ENCODE measurements at places on chromosomes 1 and 21.

DNA sequence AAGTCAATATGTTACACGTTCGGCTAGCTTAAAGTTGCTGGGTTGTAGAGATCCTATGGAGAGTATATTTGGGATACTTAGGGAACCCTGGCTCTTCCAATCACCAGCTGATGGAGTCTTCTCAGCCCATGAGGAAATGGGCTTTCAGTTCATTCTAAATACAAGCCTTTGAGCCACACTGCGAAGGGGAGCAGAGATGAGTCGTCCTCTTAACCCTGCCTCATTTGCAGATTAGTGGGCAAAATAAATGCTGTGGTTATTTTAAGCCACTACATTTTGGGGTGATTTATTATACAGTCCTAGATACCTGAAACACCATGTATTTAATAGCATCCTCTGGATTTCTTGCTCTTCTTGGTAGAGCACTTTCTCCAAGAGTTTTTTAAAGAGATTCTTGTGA is 19.0 kb upstream of the VCAM1 start:
- DNase-seq = no peak

DNA sequence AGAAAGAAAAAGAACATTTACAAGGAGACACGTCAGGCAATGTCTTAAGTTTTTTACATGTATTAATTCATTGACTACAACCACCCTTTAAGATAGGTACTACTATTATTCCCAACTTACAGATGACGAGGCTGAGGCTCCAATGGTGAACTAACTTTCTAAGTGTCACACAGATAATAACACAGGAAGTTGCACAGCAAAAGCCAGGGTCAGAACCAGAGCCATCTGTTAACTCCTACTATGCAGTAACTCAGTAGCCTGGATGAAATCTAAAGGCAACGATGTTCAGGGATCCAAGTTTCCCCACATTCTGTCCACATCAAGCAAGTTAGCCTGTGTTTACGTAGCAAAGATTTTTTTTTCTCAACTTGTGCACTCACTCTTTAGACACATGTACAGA is 371.7 kb downstream of the PTPRC start:
- DNase-seq = no peak

DNA sequence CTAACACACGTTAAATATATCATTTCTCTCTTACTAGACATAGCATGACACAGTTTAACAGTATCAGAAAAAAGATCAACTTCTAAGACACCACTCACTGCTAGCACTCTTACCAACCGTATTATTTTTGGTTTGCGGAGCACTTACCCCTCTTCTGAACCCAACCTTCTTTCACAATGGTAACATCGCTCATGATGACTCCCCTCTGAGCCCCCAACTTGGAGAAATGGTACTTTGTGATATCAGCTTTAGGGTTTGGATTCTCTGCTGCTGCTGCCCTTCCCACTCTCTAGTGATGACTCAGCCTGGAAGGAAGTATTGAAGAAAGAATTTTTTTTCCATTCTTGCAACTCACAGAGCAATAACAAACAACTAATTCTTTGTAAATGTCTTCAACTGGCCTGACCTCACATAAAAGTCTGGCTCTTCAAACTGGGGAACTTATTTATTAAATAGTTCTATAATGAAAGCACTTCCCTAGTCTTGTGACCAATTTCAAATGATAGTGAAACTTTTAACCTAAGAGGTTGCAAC is 7.0 kb downstream of the AKT3 start:
- no peak for DNase-seq

- DNase-seq = peak; percentile 80
These were observed 182.6 kb upstream of the EDN2 start for GRCh38 chr1:41666981-41667631.

DNA sequence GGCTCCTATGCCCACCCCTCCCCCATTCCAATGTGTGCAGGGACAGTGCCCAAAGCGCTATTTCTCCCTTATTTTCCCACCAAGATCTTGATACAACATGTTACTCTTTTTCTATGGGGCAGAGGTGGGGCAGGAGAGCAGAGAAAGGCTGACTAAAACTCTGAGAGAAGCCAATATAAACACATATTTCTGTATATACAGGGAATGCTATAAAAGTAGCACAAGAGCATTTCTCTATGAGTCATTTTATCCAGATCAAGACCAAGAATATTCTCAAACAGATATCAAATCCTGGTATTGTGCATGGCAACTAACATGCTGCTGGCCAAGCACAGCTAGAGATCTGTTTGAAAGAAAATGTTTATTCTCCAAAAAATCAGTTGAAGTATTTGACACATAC is 7.3 kb downstream of the WDR26 start:
- DNase-seq = no peak

DNA sequence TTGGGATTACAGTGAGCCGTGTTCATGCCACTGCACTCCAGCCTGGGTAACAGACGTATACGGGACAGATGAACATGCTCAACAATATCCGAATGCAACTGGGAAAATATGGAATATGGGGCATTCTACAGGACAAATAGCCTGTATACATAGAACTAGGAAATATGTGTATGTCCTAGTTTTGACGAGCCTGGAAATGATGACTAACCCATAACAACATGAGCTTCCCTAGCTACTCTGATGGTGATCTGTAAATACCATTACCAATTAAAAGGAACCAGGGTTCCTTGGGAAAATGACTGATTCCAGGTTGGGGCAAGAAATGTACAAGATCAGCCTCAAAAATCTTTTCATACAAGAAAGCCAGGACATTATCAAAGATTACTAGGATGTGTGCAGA is 42.8 kb upstream of the ARTN start:
- DNase-seq = no peak

DNA sequence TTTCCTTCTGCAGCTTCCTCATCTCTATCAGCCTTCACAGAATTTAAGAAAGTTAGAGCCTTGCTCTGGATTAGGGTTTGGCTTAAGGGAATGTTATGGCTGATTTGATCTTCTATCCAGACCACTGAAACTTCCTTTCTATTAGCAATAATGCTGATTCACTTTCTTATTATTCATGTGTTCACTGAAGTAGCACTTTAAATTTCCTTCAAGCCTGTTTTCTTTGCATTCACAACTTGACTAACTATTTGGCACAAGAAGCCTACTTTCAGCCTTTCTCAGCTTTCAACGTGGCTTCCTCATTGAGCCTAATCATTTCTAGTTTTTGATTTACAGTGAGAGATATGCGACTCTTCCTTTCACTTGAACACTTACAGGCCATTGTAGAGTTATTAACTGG is 528.5 kb downstream of the PLPP3 start:
- DNase-seq = no peak

GRCh38 chr1:65177457-65177856 is 29.5 kb downstream of the AK4 start:
- no peak for DNase-seq

- DNase-seq = no peak
These were observed 69.8 kb upstream of the SSBP3 start for GRCh38 chr1:54475946-54476516.

DNA sequence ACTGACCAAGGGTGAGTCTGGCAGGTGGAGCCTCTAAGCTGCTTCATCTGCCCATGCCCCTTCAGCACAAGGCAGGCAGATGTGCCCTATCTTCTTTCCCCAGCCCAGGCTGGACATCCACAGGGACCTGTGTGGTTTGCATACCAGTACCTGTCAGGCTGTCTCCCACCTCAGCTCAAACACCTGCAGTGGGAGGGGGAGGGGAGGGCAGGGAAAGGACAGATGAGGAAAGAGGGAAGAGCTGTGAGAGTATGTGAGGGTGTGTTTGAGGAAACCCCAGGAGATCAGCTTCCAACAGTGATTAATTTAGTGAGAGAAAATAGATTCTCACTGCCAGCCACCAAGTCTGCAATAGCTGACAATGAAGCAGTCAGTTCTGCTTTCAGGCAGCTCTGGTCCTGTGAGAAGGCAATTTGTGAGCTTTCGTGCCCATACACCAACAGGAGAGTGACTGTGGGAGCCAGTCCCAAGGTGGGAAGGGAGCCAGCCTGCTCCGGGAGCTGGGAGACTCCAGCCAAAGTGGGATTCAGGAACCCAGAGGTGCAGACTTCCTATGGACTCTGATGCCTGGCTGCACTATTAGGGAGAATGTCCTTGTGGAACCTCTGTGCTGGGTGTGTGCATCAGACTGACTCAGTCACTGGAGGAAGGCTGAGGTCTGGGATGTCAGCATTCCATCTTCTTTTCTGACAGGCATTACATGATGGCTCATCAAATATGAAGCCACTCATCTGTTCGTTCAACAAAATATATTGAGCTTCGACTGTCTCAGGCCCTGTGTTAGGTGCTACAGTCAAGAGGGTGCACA is 59.7 kb downstream of the TNR start:
- no peak for DNase-seq

GRCh38 chr1:185262151-185262550 is 54.9 kb downstream of the IVNS1ABP start:
- no peak for DNase-seq

DNA sequence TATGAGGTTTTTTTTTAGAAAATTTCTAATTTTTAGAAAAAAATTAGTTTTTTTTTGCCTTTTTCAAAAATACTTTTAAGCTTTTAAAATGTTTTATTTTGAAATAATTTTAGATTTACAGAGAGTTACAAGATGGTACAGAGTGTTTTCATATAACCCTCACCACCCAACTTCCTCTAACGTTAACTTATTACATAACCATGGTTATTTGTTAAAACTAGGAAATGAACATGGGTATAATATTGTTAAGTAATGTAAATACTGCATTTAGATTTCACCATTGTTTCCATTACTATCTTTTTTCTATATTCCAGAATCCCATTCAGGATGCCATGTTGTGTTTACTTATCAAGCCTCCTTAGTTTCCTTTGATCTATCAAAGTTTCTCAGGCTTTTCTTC is 45.2 kb upstream of the ST6GALNAC3 start:
- no peak for DNase-seq

DNA sequence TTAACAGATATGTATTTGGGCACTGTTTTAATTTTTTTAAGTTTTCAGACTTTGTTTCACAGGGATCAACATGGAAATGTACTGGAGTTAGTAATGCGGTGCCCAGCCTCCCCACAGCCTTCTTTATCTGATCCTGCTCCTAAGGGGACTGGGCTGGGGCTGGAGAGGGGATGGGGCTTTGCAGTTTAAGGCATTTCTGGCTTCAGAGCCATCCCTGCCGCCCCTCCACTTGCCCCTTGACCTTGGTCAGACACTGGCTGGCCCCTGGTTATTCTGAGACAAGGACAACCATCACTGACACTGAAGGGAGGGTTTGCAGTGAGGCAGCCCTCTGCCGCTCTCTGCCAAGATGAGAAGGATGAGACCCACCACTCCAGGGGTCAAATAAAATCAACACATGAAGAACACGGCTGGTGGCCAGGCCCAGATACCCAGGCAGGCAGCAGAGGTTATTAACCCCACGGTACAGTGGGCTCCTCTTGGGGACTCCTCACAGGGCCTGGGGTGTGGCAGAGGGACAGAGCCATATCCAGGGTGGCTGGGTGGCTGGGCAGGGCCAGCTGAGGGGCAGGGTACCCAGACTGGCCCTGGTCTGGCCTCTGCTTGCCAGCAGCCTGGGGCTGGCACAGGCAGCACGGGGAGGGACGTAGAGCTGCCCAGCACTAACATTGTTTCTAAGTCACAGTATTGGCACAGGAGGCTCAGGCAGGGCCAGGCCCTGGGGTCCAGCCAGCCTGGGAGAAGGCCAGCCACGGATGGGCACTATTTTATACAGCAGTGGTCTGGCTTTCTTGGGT is 7.2 kb upstream of the UBE2U start:
- DNase-seq = no peak

GRCh38 chr1:56132520-56132919 is 446.8 kb downstream of the PLPP3 start:
- DNase-seq = no peak

GRCh38 chr1:23403735-23404486 is 20.6 kb downstream of the TCEA3 start:
- peak; percentile 81 for DNase-seq

DNA sequence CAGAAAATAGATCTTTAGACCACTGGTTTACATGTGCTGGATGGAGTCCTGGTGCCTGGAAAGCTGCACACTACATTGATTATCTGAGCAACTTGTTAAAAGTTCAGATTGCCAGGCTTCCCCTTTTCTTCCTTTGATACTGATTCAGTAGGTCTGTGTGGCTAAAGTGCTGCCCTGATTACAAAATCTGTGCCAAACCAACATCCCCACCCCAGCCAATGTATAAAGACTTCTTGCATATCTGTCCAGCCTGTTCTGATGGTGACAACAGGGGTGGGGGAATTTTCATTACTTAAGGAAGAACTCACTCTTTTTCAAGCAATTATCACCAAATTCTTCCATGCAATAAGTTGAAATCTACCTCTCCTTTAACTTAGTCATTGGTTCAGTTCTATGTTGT is 135.5 kb downstream of the TNFSF18 start:
- DNase-seq = no peak

GRCh38 chr1:172674831-172675613 is 16.1 kb downstream of the FASLG start:
- no peak for DNase-seq

DNA sequence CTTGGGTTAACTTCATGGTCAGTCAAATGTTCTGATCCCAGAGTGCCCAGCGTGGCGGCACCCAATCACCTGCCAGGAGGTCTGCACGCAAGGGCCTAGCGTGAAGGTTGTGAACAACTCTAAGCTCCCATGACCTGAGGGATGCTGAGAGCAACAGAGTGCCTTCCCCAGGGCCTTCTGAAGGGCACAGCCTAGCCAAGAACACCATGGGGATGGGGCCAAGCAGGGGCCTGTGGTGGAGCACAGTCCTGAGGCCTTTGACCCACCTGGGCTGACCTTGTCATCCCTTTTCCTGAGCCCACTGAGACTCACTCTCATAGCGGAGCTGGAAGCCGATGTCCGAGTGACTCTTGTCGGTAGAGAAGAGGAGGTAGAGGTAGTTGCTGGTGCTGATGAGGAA is 138.8 kb upstream of the HMGB4 start:
- DNase-seq = no peak

GRCh38 chr1:166999500-167000055 is 10.5 kb downstream of the MAEL start:
- no peak for DNase-seq

- no peak for DNase-seq
These were observed 75.3 kb upstream of the RALGPS2 start for GRCh38 chr1:178649582-178650350.

DNA sequence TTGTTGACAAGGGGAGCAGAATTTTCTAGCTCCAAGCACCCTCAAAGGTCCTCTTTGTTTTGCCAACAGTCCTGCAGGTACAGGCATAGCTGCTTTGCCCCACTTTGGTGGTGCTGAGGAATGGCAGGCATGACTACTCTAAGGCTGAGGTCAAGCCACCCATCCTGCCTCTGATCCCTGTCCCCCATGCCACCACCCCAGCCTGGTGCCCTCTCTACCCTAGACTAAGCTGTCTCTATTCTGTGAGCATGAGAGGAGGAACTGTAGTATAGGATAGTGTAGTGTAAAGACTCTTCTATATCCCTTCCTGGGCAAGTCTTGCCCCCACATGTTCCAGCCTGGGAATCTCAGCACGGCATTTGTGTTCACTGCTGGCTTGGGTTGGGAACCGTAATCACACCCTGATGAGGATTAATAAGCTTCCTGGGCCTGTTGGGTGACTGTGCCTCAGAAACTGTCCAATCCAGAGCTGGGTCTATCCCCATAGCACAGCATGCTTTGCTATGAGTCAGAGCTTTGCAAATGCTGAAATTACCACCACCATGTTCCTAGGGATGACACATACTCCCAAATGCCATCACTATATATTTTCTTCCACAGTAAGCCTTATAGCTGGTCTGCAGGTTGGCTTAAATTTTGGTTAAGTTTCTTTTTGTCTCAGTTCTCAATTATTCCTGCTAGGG is 105.7 kb upstream of the PPP2R5A start:
- no peak for DNase-seq
